ENCODE measurements at places on chromosomes 4 and X.

DNA sequence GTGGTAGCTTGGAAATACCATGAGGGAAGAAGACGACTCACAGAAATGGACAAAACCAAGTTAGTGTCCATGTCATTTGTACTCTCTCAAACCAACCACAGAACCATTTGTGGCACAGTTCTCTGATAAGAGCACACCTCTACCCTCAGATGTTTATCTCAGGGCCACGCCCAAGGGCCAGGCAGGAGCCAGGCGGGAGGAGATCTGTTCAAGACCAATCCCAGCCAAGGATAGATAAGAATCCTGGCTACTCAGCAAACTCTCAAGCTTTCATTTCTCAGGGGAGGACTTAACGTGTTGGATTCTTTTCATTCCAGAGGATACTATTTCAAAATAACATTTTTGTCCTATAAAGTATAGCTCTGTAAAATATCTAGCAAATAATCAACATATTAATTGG lies 95.0 kb downstream of the NYX start:
- no peak for DNase-seq

- DNase-seq = peak; percentile 19
Observed at GRCh38 chr4:83125738-83126141, 11.2 kb upstream of the PLAC8 start.

- no peak for DNase-seq
Observed at GRCh38 chr4:129429581-129430320, 333.8 kb downstream of the C4orf33 start.

- no peak for DNase-seq
Observed at GRCh38 chr4:147839200-147839599, 107.3 kb downstream of the ARHGAP10 start.

DNA sequence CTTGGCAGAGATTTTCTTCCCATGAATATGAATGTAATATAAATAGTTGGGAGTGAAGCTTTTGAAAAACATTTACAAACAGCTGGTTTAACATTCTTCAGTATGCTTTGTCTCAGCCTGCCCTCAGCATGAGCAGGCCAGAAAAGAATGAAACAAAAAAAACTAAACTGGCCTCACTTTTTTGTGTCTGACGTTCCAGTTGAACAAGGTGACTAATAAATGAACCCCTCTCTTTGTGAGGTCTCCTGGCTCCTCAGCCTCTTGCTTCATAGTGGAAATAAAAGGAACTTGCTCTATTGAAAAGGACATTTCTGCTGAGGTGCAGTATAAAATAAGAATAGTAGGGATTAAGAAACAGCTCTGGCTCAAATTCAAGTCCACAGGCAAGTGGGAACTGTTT lies 9.4 kb downstream of the CHST7 start:
- DNase-seq = no peak

GRCh38 chr4:73234712-73235111 lies 23.9 kb downstream of the ANKRD17 start:
- DNase-seq = no peak

- DNase-seq = no peak
Observed at GRCh38 chr4:13325744-13326143, 158.4 kb downstream of the RAB28 start.

DNA sequence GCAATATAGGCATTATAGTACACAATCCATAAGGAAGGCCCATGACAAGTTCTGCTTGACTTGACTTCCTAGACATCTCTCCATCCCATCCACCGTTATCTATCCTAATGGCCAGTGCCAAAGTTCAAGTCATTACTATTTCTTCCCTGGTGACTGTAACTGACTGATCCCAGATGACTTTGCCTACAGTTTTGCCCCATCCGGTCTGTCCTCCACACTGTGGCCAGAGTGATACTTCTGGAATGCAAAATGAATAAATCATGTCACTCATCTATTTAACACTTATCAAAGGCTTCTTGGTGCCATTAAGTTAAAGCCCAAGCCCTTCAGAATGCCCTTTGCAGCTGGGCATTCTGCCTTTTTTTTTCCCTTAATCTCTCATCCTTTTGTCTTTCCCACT lies 130.8 kb downstream of the PPARGC1A start:
- no peak for DNase-seq

- DNase-seq = no peak
Observed at GRCh38 chr4:132614682-132615081, 534.4 kb upstream of the PCDH10 start.

DNA sequence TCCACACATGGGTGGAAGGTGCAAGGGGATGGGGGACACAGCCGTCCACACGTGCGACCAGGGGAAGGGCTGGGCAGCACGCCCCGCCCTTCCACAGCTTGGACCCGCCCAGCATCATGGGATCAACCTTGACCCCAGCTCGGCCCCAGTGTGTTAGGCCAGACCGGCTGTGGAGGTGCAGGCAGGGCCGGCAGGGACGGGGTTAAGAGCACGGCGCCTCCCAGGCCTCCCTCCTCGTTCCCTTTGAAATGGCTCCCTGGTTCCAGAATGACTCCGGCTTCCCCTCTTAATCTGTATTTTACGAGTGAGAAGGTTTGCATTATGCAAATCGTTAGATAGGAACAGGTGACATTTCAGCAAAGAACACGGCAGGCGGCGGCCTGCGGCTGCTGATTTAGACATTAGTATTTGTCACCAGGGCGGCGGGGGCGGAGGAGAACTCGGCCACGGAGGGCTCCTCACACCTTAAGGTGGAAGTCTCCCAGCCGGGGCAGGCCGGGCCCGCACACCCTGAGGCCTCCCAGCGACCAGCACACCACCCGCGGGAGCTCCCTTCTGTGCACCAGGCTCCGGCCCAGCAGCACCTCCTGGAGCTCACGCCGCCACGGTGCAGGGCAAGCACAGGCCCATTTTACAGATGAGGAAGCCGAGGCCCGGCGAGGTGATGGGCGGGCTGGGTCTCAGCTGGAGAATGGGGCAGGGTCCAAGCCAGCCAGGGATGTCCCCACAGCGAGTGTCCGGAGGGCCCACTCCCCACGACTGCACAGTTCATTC lies 116.1 kb downstream of the FAM53A start:
- DNase-seq = no peak

GRCh38 chr4:145760961-145761929 lies 81.3 kb downstream of the C4orf51 start:
- no peak for DNase-seq

DNA sequence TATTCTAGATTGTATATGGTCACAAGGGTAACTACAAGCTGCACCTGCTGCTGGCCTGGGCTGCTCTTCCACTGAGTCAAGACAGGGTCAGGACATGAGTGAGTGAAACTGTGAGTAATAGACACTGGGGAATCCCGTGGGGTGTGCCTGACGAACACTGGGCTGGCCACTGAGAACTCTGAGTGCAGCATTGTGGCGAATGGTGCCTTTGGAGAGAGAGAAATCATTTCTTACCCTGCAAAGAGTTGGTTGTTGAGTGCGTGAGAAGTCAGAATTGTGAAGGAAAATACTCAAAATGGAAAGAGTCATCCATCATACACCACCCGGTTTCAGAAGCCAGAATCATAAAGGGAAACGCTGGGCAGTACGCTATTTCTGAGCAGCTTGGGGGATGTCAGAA lies 43.1 kb upstream of the LSM6 start:
- DNase-seq = no peak

DNA sequence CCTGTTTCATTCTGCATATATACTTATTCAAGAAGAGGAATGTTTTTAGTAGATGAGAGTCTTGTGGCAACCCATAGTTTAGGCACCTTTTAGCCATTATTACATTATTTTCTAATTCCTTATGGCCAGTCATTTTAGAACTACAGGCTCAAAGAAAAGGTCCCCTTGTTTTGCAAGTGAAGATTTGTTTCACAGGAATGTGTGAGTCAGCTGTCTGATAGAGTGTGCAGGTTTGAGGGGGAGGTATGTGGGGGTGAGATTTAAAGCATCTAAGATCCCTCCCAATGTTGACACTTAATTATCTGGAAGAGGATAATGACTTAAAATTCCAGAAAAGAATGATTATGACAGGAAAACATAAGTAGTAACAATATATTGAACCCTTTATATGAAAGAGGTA lies 495.6 kb downstream of the KCNIP4 start:
- no peak for DNase-seq

GRCh38 chr4:19494961-19495360 lies 756.7 kb upstream of the SLIT2 start:
- no peak for DNase-seq

DNA sequence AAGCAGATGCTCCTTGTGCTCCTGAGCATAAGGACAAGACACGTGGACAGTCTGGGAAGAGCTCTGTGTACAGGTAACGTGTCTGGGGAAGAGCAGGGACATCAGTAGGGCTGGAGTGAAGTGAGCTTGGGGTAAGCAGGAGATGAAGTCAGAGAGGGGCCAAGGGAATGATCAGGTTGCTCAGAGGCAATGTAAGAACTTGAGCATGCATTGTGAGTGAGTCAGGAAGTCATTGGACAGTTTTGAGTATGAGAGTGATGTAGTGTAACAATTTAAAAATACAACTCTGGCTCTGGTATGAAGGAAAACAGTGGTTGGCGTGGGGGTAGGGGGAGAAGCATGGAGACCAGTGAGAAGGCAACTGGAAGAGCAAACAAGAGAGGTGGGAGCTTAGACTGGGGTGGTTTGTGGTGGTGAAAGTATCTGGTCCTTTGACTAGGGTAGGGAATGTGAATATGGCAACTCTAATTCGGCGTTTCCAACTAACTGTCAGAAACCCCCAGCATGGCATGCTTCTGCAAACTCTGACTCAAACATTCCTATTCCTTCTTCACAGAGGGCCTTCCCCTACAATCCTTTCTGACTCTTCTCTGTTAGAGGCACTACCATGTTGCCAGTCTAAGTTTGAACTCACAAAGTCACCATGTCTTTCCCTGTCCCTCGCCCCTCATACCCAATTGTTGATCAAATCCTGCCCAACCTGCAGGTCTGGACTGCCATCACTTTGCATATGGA lies 57.2 kb downstream of the STBD1 start:
- DNase-seq = no peak

- DNase-seq = no peak
Observed at GRCh38 chrX:13015536-13016236, 28.7 kb downstream of the FAM9C start.

GRCh38 chr4:167537761-167538160 lies 303.5 kb upstream of the SPOCK3 start:
- no peak for DNase-seq

GRCh38 chrX:129781134-129781672 lies 1.5 kb downstream of the SASH3 start:
- DNase-seq = peak; percentile 86

DNA sequence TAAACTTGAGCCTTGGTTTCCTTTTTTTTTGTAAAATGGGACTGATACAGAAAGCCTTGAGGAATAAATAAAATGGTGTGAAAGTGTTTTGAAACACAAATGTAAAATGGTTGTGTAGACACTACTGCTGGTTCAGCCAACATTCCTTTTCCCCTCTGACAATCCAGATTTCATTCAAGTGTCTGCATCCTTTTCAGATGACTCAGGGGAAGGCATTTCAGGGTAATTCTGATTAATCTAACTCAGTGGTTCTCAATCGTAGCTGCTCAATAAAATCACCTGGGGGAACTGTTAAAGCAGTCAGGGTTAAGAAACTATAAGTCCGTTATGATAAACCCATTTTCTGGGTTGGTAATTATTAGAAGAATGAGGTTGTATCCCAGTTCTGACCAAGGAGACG lies 4.6 kb downstream of the ARHGAP10 start:
- no peak for DNase-seq

- DNase-seq = no peak
Observed at GRCh38 chrX:77431227-77431626, 16.0 kb upstream of the FGF16 start.

DNA sequence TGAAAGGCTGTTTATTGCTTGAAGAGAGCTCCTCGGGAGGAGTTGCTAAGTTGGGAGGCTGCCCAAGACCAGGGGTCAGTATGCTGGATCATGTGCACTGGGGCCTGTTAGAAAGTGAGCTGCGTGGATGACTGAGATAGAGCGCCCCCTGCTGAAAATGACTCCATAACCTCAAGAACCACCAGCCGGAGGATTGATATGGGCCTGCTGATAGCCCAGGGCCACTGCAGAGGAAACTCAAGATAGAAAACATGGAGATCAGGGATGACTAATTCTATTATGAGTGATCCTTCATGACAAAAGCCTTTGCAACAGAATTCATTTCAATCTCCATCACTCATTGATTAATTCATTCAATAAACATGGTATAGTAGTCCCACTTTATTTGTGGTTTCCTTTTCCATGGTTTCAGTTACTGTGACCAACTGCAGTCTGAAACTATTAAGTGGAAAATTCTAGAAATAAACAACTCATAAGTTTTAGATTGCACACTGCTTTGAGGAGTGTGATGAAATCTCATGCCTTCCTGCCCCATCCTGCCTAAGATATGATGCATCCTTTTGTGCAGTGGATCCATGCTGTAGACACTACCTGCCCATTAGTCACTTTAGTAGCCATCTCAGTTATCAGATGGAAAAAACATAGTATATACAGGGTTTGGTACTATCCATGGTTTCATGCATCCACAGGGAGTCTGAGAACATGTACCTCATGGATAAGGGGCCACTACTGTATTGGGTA lies 126.7 kb upstream of the MBNL3 start:
- peak; percentile 24 for DNase-seq

DNA sequence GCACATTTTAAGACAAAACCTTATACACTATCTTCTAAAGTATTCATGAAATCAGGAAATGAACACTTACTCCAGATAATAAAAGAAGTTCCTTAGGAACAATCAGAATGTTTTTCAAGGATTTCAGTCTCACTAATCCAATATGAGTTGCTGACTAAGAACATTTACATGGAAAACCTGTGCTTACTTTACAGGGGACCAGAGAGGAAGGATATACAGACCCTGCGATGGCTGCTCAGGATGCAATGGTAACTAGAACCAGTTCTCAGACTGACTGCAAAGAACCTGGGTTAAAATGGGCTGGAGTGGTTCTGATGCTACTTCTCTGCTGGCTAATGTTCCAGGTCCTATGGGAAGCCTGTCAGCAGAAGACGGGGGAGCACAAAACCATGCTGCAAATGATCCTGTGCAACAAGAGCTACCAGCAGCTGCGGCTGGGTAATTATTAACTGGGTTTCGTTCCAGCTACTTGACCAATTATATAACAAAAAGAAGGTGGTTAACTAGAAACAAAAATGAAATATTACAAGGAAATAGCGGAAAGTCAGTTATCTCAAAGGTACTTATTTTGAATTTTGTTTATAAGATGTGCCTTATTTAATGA lies 85.3 kb downstream of the ANXA10 start:
- DNase-seq = no peak

DNA sequence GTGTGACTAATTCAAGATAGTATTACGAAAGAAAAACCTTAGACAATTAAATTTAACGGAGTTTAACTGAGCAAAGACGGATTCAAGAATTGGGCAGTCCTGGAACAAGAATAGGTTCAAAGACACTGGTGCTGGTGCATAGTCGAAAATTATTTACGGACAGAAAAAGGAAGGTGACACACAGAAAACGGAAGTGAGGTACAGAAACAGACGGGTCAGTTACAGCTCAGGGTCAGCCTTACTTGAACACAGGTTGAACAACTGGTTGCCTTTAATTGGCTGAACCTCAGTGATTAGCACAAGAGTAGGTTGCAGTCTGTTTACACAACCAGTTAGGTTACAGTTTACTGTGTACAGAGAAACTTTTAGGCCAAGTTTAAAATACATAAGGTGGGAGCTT lies 31.5 kb downstream of the KLHL8 start:
- DNase-seq = no peak

Data from T-cell (primary cell).